Activated CD4-positive, CD25-positive, alpha-beta regulatory T cell (primary cell): ENCODE measurements at places on chromosomes 5 and 9.

DNA sequence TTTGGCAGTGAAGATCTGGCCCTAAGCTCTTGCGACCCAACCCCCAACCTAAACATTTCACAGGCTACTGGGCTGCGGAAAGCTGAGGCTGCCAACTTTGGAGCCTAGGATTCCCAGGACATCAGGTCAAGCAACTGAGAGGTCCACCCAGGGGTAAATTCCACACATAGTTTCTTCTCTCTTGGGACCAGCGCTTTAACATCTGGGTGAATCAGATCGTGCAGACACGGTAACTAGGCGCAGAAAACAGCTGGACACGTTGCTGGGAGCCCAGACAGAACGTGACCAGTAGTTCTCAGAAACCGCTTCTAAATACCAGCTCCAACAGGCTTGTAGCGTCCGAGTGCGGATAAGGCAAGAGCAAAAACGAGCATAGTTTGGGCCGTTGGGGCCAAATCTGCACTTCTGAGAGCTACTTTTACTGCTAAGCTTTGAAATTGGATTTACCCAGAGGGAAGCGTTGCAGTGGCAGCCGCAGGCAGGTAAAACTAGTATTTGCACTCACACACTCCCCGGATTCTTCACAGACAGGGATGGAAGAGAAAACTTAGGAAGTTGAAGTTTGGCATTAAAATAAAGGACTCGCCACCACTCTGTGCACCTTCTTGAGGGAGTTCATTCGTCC is 11.8 kb downstream of the ITGA1 start:
- DNase-seq, result no peak

GRCh38 chr5:165310031-165310430 is 1804.6 kb downstream of the MAT2B start:
- DNase-seq, result no peak

DNA sequence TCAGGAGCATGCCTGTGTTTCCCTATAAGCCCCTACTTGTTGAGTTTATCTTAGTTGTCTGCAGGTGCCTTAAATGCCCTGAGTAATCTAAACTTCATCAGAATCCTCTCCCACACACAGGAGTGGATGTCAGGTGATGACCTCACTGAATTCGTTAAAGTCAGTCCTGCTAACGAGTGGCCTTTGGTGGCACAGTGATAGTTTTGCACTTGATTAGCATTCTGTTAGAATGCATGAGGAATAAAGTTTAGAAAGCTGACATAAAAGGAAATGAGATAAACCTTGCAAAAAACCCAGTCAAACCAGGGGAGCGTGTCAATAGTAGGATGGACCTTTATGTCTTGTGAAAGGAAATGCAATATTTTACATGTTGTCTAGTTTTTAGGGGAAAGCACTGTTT is 4.5 kb downstream of the TRIM32 start:
- no peak for DNase-seq

GRCh38 chr5:39022151-39022550 is 52.0 kb downstream of the RICTOR start:
- DNase-seq, result no peak

- DNase-seq, result no peak
Observed at GRCh38 chr9:88835772-88836171, 155.5 kb upstream of the S1PR3 start.

GRCh38 chr5:30343707-30344106 is 849.8 kb upstream of the CDH6 start:
- DNase-seq, result no peak

DNA sequence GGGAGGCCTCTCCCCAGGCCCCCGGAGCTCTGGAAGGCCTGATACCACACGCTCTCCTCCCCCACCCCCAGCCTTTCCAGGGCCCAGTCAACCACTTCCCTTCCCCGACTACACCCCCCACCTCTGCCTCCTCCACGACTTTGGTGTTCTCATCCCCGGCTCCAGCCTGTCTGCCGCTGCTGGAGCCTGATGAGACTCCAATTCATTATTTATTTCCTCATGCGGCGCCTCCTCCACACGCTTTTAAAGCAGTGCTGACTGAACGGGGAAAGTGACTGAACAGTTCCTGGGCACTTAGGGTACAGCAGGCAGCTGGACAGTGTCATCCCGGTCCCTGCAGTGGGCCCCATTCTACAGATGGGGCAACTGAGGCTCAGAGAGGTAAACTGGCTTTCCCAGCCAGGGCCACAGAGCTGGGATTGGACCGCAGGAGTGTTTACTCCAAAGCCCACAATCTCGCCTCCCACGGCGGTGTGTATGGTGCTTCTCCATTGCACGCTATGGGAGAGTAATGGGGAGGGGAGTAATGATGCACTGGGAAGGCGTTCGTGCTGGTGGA is 15.9 kb upstream of the RPL26L1 start:
- no peak for DNase-seq

DNA sequence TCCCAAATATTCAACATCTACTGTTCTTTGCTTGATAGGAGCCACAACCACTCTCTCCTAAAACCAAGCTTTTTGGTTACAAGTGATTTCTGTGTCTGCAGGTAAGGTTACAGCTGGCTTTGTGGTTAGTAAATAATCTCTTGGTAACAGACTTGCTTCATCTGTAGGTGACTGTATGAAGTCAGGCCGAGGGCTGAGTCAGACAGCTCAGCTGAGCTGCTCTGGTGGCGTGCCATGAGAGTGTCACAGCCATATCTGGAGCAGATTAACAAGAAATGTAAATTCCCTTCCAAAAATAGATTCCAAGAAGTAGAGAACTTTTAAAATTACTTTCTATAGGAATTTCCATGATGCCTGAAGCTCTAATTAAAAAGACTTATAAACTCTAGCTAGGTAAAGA is 23.7 kb upstream of the TAS2R1 start:
- no peak for DNase-seq

DNA sequence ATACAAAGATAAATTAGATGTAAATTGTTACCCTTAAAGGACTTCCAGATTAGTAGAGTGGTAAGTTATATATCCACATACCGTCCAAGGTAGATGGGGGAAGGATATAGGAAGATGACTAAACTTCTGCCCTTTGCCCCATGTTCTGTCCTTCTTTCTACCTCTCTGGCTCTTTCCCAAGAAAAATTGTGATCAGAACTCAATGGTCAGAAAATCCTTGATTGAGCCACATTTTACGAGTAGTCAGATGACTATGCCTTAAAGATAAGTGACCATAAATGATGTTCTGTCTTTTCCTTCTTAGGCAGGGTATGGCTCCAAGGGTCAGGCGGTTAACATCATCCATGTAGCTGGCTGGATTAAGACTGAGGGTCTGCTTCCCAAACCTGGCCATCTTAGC is 4.4 kb downstream of the FRRS1L start:
- no peak for DNase-seq

DNA sequence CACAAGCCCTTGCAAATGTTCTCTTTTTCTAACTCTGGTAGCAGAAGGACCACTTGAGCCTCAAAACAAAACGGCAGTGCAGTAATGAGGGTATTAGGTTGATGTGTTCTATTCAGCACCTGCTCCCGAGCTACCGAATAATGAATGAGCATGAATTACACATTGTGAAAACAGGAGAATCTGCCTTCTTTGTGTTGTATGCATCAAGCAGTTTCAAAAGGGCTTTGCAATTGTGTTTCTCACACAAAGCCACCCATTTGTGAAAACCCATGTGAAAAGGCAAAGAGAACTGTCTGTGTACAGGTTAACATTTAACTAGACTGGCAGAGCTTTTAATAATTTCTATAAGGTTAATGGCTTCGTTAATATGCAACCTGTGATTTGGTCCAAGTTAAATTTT is 97.8 kb downstream of the STK32A start:
- DNase-seq, result no peak

DNA sequence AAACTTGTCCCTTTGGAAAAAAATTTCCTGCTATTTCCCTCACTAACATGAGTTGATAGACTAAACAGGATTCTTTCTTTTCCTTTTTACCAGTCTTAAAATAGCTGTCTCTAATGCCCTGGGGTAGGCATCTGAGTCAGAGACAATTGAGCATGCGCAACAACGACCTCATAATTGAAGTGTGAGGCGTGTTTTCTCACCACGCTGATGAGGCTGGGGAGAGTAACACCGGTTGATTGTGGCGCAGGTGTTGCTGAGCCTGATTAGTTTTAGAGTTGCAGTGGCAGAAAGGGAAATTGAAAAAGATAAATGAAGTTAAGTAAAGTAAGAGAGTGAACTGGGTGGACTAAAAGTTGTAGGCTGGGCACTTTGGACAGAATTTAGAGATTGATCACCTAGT is 213.7 kb downstream of the TLR4 start:
- DNase-seq, result no peak

GRCh38 chr9:125511789-125512660 is 195.0 kb downstream of the MAPKAP1 start:
- DNase-seq, result no peak

DNA sequence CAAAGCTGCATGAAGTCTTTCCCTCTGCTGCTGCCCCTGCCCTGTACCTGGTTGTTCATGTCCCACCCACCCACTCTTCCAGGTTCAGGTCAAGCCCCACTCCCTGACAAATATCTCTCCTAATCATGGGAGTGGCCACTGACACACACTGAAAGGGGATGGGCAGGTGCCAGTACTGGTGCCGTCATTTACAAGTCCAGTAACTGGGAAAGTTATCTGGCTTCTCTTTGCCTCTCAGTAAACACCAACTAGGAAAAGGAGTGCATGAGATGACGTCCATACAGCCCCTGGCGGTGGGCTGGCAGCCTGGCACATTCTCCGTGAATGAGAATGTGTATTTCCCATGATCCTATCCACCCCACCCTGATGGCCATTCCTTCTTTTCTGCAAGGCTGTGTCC is 225.2 kb downstream of the FSTL4 start:
- no peak for DNase-seq

DNA sequence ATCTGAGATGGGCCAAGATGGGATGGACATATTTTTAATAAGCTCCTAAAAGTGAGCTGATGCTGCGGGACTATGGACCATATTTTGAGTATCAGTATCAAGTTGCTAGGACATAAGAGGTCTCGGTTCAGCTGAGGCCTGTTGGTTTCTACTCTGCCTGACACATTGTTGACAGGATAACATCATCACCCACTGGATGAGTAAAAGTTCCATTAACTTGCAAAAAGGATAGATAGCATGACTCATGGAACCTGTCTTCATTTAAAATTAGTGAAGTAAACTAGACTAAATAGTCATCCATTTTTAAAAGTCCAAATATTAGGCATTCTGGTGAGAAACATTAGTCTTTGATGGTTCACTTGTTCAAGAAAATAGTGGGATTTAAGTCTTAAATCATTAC is 33.3 kb downstream of the PARP8 start:
- no peak for DNase-seq

- DNase-seq, result no peak
Observed at GRCh38 chr5:11040345-11040744, 279.3 kb upstream of the DAP start.

DNA sequence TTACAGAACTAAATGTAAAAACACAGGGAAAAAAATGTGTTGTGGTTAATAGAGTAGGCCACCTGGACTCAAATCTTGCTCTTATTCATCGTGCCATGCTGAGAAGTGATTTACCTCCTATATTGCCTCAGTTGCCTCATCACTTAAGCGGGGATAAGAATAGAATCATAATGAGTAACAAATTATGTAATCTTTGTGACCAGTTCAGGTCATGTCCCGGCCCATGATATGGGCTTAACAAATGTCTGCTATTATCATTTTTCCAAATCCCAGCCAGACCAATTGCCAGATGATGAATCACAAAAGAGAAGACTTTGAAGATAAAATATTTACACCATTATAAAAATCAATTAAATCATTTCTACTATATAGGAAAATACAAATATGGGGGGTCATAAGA is 89.8 kb downstream of the CDH6 start:
- DNase-seq, result no peak

DNA sequence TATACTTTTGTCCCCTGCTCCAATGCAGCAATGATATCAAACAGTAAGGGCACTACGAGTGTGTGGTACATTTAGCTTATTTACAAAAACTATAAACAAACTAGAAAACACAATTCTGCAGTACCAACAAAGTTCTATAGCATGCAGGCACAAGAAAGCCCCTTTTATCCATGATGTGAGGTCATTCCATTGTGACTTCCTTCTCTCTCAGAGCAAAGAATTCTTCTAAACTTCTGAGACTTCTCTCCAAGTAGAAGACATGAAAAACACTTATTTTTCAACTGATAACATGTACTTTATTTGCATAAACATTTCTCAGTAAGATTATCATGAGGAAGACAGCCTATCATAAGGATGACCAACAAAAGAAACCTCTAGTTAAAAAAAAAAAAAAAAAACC is 569.8 kb downstream of the TLE1 start:
- DNase-seq, result no peak

DNA sequence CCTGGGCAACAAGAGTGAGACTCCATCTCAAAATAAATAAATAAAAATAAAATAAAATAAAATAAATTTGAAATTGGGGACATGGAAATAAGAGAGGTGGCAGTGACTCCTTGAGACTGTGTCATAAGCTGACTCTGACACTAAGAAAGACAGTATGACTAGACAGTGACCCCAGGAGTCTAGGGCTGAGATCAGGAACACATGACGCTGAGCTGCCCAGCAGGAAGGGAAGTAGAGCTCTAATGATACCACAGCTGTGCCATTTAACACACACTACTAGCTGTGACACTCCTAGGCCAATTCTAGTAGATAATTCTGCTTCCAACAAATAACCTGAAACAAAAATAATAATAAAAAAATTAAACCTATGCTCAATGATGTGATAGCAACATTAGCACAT is 293.0 kb downstream of the SEC61B start:
- no peak for DNase-seq

- DNase-seq, result no peak
Observed at GRCh38 chr5:58378613-58379390, 81.1 kb downstream of the PLK2 start.

- DNase-seq, result no peak
Observed at GRCh38 chr5:90888511-90889324, 330.1 kb downstream of the ADGRV1 start.

DNA sequence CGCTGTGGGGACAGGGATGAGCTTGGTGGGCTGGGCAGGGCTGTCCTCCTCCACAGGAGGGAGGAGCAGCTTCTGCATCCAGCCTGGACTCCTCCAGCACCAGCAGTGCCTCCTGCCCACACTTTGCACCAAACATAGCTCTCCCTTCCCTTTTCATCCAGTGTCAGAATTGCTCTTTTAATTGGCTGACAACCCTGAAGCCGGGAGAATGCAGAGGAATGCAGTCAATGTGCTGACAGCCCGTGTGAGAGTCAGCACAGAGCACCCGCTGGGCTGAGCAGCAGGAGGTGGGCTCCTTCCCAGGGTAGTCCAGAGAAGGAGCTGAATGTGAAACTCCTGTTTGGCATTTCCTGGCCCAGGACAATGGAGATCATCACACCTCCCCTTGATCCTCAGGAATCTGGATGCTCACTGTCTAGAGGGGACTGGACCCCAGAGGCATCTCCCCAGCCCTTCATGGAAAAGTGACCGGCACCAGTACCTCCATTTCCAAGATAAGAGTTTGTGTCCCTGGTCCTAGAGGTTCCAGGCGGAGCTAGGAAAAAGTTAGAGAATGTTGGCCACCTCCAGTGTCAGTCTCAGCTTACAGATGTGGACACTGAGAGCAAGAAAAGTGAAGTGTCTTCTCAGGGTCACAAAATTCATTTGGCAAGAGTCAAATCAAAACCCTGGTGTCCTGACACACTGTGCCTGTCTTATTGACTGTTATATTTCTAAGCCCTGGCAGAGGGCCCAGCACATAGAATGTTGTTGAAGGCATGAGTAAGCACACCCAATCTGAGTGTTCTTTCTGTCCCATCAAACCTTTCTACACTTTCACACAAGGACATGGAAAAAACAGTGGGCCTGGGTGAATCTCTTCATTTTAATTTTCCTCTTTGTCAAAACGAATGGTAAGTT is 202.1 kb downstream of the SNX18 start:
- no peak for DNase-seq
